ENCODE measurements at places on chromosomes 6 and 20.

- DNase-seq: no peak
Measured at GRCh38 chr20:25669826-25670422, 26.7 kb downstream of the ZNF337 start.

DNA sequence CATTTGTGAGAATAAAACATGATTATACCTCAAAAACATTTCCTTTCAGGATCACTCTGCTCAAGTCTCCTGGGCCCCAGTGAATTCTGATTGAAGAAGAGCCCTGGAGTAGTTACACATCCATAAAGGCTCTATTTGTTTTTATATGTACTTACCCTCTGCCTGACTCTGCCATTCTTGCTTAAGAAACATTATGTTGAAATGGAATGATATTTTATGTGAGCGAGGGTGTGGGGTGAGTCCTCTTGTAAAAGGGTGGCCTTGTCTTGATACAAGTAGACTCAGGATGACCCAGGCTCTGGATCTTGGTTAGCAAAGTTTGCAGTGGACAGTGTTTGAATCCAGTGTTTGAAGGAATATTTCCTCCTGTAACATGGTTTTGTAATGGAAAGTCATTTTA is 215.4 kb upstream of the PREP start:
- DNase-seq: no peak

GRCh38 chr6:101126501-101126900 is 245.4 kb upstream of the ASCC3 start:
- DNase-seq: no peak

GRCh38 chr20:38676576-38676975 is 47.7 kb upstream of the SLC32A1 start:
- DNase-seq: no peak
